Retinal pigment epithelial cell (primary cell): ENCODE measurements at places on chromosomes 12 and 14.

DNA sequence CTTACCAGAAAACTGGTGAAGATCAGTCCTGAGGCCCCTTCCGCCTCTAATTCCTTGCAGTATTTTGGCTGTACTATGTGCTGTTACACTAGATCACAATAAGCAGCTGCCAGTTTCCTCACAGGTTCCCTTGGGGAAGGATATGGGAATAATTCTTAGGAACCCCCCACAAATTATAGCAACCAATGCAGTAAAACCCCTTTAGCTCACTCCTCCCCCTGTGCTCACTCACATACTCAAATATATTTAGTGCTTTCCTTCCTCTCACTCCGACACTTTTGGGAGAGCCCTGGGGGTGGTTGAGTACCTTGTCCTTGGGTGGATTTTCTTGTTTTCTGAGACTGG lies 162.7 kb downstream of the ETV6 start:
- DNase-seq, result no peak

GRCh38 chr12:25883026-25883916 lies 75.2 kb upstream of the RASSF8 start:
- DNase-seq, result no peak

DNA sequence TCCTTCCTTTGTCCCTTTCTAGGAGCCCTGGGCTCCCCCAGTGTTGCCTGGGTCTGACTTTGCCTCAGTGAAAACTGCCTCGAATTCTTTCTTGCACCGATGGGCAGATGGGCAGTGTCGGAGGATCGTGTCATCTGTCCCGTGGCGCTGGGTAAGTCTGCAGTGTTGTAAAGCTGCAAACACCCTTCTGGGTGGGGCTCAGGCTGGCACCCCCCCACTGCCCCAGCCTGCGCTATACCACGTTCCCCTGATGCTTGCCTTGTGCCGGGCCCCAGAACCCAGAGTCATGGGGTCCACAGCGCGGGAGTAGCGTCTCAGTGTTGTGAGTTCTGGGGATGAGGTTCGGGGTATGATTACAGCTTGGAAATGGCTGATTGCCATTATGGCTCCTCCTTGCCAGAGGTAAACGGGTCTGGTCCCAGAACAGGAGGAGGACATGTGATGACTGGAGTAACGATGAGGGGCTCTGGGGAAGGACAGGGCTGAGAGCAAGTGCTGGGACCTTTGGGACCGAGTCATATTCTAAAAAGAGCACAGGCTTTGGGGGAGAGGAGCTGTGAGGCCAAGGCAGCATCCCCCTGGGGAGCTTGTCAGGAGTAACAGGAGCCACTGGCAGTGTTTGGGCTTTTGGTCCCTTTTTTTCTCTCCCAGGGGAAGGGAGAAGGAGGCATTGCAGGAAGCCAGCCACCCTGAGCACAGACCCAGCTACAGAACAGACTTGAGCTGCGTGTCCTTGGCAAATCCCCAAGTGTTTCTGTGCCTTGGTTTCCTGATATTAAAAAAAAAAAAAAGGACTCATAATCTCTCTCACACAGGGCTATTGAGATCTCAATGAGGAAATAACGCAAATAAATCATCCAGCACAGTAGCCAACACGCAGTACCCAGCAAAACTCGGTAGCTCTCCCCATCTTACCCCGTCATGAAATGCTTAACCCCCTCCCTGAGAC lies 4.3 kb downstream of the RTL1 start:
- no peak for DNase-seq

DNA sequence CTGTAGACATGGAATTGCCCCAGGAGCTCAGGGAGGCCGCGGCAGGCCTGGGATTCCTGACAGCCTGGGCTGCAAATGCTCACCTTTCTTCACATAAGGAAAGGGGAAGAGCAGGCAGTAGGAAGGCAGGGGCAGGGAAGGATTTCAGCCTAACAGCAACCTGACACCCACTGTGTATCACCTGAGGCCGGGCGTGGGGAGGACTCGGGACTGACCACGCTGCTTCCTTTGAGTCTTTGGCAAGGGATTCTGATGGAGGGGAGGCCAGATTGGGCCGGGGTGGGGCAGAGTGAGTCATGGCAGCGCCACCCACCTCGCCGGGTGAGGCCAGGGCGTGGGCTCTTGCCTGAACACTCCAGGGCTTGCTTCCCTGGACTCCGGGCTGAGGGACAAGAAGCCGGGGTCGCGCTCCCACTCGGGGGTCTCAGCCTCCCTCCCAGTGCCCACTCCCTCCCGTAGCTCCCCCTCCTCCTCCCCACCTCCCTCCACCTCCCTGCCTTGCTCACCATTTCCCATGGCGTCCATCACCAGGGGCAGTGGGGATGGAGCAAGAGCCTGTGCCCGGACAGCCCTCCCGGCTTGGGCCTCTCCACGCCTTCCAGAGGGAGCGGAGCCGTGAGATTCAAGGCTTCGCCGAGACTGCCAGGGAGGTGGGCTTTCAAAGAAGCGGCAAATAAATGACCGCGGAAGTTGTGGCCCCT lies 247.9 kb upstream of the RTL1 start:
- DNase-seq, result no peak

DNA sequence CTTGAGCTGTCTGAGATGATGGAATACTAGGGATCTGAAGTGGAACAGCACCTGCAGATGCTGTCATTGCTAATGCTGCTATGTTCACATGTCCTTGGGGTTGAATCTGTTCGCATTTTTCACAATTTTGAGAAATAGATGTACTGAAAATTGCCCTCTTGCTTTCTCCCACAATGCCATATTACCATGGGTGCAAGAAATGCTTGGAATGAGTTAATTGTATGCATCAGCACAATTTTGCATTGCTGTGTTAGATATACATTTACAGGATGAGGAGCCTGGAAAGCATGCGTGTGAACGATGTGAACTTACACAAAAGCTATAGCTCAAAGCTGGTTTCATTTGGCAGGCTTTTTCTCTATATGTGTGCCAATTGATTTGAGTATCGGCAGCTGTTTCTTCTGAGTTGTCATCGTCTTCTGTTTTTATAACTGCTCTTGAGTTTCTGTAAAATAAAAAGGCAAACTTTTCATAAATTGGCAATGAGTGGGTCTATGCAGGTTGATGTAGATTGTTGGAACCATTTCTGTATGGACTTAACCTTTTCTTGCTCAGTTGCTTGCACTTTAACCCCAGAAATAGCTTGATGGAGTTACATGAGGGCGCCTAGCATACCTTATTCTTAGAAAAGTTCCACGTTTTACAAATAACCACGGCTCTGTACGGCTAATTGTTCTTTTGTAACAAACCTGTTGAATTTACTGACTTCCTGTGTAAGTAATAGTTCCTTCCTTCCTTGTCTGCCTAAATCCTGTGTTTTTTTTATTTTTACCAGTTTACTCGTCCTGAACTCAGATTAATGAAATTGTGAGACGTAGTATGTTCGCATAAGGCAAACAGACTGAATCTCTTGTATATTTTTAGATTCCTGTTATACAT lies 105.9 kb downstream of the FGD4 start:
- no peak for DNase-seq

GRCh38 chr14:98101323-98101722 lies 1170.7 kb downstream of the BCL11B start:
- DNase-seq, result no peak

- no peak for DNase-seq
Measured at GRCh38 chr14:98138666-98139065, 1133.3 kb downstream of the BCL11B start.

GRCh38 chr12:31323391-31324115 lies 2.4 kb downstream of the SINHCAF start:
- no peak for DNase-seq

DNA sequence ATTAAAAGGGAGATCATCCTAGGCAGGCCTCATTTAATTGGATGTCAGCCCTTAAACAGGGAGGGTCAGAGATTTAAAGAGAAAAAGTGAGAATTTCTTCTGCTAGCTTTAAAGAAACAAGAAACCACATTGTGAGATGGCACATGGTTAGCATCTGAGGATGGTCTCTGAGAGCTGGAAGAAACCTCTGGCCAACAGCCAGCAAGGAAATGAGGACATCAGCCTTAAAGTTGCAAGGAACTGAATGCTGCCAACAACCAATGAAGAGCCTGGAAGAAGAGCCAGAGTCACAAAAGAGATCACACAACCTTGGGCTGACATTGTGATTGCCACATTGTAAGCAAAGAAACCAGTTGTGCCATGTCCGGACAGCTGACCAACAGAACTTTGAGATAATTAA lies 17.5 kb upstream of the FAR2 start:
- DNase-seq, result no peak
